ENCODE measurements at places on chromosomes 7 and 10. TPM values are rescaled to one million over a fixed set of nuclear protein-coding genes. Genes with fewer than 3 reads are reported as not detected.

- no peaks in the 10 kb centered on the region for H3K27me3 ChIP-seq
- no peak overlapping the region for H3K4me3 ChIP-seq
- H3K4me1 ChIP-seq = no peaks in the 10 kb centered on the region
These were observed 34.0 kb upstream of the DGKB start for GRCh38 chr7:14936554-14936953.

- no peak for DNase-seq
- no peak overlapping the region for H3K4me3 ChIP-seq
- no peaks in the 10 kb centered on the region for H3K36me3 ChIP-seq
- no peaks in the 10 kb centered on the region for H3K4me1 ChIP-seq
- no peak overlapping the region for H3K27ac ChIP-seq
These were observed 5.3 kb upstream of the ARHGAP19 start for GRCh38 chr10:97297556-97298222.

- H3K36me3 ChIP-seq = no peaks in the 10 kb centered on the region
- DNase-seq = no peak
- no peaks in the 10 kb centered on the region for H3K27me3 ChIP-seq
These were observed 85.5 kb downstream of the GNAI1 start for GRCh38 chr7:80220022-80220634.

FAM180A gene
- total RNA-seq = 20.4 TPM

DNA sequence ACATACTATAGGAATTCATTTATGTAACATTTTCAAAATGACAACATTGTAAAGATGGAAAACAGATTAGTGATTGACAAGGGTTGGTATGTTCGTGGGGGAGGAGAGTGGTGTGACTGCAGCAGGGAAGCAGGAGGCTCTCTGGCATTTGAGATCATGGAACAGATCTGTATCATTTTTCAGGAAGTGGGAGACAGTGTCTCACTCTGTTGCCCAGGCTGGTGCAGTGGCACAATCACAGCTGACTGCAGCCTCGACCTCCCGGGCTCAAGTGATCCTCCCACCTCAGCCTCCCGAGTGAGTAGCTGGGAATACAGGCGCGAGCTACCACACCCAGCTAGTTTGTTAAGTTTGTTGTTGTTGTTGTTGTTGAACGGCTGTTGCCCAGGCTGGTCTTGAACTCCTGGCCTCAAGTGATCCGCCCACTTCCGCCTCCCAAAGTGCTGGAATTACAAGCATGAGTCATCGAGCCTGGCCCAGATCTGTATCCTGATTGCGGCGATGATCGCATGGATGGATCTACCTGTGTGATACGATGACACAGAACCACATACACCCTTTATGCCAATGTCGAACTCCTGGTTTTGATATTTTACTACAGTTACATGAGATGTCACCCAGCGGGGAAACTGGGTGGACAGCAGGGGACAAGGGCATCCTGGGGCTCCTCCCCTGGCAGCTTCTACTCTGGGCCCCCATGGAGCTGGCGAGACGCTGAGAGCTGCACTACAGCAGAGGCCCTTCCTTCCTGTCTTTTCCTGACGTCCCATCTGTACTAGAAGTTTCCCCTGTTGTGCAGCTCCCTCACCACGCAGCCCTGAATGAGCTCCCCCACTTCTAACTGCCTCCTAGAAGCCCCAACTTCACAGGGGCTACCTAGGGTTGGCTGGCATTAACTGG is 12.3 kb upstream of the CYTH3 start:
- no peaks in the 10 kb centered on the region for H3K36me3 ChIP-seq
- no peaks in the 10 kb centered on the region for H3K27me3 ChIP-seq
- H3K27ac ChIP-seq = peak overlapping the region; percentile 10
- DNase-seq = no peak
- no peaks in the 10 kb centered on the region for H3K4me1 ChIP-seq

DNA sequence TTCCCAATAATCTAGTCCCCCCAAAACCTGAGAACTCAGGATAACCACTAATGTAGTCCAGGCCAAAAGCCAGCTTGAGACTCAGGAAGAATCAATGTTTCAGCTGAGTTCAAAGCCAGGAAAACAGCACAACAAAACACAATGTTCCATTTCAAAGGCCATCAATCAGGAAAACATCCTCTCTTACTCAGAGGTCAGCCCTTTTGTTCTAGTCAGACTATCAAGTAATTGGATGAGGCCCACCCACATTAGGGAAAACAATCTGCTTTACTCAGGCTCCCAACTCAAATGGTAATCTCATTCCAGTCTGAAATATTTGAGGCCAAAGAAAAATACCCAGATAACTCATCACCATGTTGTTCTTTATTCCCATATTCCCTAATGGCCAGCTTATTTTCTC is 152.2 kb downstream of the SDHAF3 start:
- no peaks in the 10 kb centered on the region for H3K27me3 ChIP-seq
- no peak overlapping the region for H3K27ac ChIP-seq
- DNase-seq = no peak
- H3K4me3 ChIP-seq = no peak overlapping the region
- no peaks in the 10 kb centered on the region for H3K36me3 ChIP-seq

All from adrenal gland (tissue), 19 donors.